ENCODE measurements at places on chromosomes 5 and 9. TPM values are rescaled to one million over a fixed set of nuclear protein-coding genes. Genes with fewer than 3 reads are reported as not detected.

- H3K4me1 ChIP-seq = no peaks in the 10 kb centered on the region
- no peak overlapping the region for H3K4me3 ChIP-seq
- H3K27ac ChIP-seq = no peak overlapping the region
- DNase-seq = no peak
- H3K36me3 ChIP-seq = no peaks in the 10 kb centered on the region
Measured at GRCh38 chr9:109171926-109172325, 4.9 kb upstream of the FRRS1L start.

GRCh38 chr5:161799316-161799715 is 48.6 kb upstream of the GABRA1 start:
- DNase-seq = no peak
- H3K4me1 ChIP-seq = no peaks in the 10 kb centered on the region
- H3K27ac ChIP-seq = no peak overlapping the region
- no peak overlapping the region for H3K4me3 ChIP-seq
- no peaks in the 10 kb centered on the region for H3K27me3 ChIP-seq

DNA sequence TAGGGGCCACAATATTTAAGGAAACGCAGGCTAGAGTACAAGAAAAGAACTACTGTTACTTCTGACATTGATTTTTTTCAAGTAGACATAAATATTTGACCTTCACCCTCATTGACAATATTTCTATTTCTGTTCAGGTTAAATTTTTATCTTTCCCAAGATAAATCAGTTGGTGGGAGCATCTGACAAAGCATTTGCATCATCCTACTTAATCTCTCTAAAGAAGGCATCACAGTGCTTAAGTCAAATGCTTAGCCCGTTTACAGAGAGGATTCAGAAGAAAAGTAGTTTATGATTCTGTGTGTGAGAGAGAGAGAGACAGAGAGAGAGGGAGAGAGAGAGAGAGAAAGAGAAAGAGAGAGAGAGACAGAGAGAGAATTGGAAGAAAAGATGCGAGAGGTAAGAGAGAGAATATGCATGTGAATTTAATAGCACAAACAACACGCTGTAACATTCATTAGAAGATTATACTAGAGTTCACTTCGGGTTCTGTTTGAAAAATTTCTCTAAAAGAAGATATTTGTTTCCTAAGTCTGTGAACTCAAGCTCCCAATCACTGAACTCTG is 1093.3 kb upstream of the CDH6 start:
- no peak for DNase-seq
- H3K36me3 ChIP-seq = no peaks in the 10 kb centered on the region

DNA sequence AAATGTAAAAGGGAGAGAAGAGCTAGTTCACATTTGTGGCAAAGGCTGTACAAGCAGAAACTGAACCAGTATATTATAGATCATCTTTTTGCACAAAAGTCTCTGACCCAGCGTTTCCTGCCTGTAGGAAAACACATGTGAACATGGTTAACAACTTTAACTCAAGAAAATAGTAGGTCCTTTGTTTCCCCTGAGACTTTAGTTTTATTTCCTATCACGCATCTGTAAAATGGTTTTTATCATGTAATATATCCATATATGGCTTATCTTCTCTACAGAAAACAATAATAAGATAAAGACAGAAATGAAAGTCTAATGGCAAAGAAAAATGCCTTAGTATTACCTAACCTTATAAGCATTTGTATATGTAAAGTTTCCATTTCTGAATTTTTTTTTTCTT is 2.7 kb downstream of the KIF3A start:
- no peaks in the 10 kb centered on the region for H3K27me3 ChIP-seq
- DNase-seq = no peak
- no peaks in the 10 kb centered on the region for H3K36me3 ChIP-seq
- H3K4me3 ChIP-seq = no peak overlapping the region
- H3K4me1 ChIP-seq = peaks cover 20% of the 10 kb centered on the region
- no peak overlapping the region for H3K27ac ChIP-seq

- no peaks in the 10 kb centered on the region for H3K27me3 ChIP-seq
- H3K36me3 ChIP-seq = no peaks in the 10 kb centered on the region
- H3K4me1 ChIP-seq = no peaks in the 10 kb centered on the region
- H3K4me3 ChIP-seq = no peak overlapping the region
Measured at GRCh38 chr9:87564111-87564510, 66.4 kb downstream of the DAPK1 start.

DNA sequence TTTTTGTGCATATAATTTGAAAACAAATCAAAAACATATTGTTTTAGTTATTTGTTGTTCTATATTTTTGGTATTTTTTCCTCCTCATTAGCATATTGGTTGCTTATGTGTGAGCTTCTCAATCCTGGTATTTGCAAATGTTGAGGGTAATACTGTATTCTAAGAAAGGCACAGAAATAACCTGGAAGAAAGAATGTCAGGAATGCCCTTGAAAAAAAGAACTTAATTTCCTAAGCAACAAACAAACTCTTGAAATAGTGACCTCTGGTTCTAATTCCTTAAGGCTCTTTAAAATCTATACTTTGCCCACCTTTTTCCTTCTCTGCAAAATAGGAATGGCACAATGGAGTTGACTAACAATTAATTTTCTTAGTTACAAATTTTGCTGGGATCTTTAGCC is 117.5 kb downstream of the HMHB1 start:
- no peak for DNase-seq
- H3K4me1 ChIP-seq = no peaks in the 10 kb centered on the region
- H3K27ac ChIP-seq = no peak overlapping the region
- H3K36me3 ChIP-seq = no peaks in the 10 kb centered on the region
- no peak overlapping the region for H3K4me3 ChIP-seq

GRCh38 chr5:35780236-35780635 is 76.5 kb upstream of the IL7R start:
- no peak overlapping the region for H3K4me3 ChIP-seq
- H3K4me1 ChIP-seq = no peaks in the 10 kb centered on the region
- H3K27ac ChIP-seq = no peak overlapping the region
- no peak for DNase-seq

BTNL3 gene
- total RNA-seq = not detected

HAVCR1 gene
- not detected for total RNA-seq

CPLANE1 gene
- total RNA-seq = 3.5 TPM

SPINK13 gene
- total RNA-seq = not detected

LAMC3 gene
- 7.7 TPM for total RNA-seq

THBS4 gene
- total RNA-seq = 1.5 TPM

PDE6A gene
- total RNA-seq = not detected
